Activated naive CD8-positive, alpha-beta T cell treated with anti-CD3 and anti-CD28 coated beads for 36 hours (primary cell): ENCODE measurements at places on chromosomes 1 and 21.

- peak; percentile 70 for DNase-seq
- H3K36me3 ChIP-seq: no peaks in the 10 kb centered on the region
- no peak overlapping the region for H3K4me3 ChIP-seq
- H3K27ac ChIP-seq: no peak overlapping the region
- peaks cover 92% of the 10 kb centered on the region for H3K27me3 ChIP-seq
- H3K4me1 ChIP-seq: peaks cover 33% of the 10 kb centered on the region
Observed at GRCh38 chr1:98048244-98048643, 127.4 kb upstream of the DPYD start.

DNA sequence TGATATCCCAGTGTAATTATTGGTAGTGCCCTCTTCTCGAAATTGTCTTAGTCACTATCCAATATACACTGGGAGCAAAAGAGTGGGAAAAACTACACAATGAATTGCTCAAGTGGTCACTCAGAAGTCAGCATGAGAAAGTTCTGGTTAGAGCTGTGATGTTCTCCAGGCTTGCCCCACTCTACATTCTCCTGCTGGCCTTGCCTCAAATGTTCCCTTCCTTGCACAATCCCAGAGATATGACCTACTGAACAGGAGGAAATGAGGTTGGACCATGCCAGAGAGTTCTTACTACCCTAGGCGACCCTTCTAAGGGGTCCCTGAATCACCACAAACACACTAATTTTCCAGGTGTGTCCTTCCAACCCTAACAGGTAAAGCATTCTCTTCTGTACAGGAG, 40.8 kb downstream of the GLUL start:
- H3K36me3 ChIP-seq: no peaks in the 10 kb centered on the region
- H3K27me3 ChIP-seq: no peaks in the 10 kb centered on the region
- no peak overlapping the region for H3K4me3 ChIP-seq
- no peak overlapping the region for H3K27ac ChIP-seq
- no peak for DNase-seq

- peaks cover 19% of the 10 kb centered on the region for H3K36me3 ChIP-seq
- H3K27ac ChIP-seq: no peak overlapping the region
Observed at GRCh38 chr1:186418503-186418902, 42.4 kb downstream of the PDC start.

- peaks cover 10% of the 10 kb centered on the region for H3K27me3 ChIP-seq
- H3K4me3 ChIP-seq: no peak overlapping the region
- no peak overlapping the region for H3K27ac ChIP-seq
- H3K36me3 ChIP-seq: no peaks in the 10 kb centered on the region
- H3K4me1 ChIP-seq: peaks cover 16% of the 10 kb centered on the region
- no peak for DNase-seq
Observed at GRCh38 chr1:11453742-11454491, 25.0 kb upstream of the DISP3 start.

GRCh38 chr1:93673163-93673829, 8.3 kb downstream of the BCAR3 start:
- no peaks in the 10 kb centered on the region for H3K4me1 ChIP-seq
- no peak for DNase-seq

DNA sequence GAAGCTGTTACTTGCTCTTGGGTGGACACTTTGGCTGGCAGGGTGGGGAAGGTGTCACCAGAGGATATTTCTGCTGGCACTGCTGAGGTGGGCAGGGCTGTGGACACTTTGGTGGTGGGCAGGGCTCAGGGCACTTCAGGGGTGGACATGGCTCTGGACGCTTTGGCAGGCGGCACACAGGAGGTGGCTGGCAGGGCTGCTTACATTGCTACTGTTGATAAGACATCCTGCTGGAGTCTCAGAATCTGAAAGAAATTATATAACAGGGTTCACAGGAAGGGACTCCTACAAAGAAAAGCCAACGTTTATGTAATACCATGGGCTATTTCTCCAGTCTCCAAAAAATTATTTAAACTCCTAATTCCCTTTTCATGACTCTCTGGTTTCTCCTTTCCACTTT, 10.2 kb downstream of the SPRR2G start:
- DNase-seq: no peak
- H3K4me3 ChIP-seq: no peak overlapping the region
- H3K4me1 ChIP-seq: no peaks in the 10 kb centered on the region

GRCh38 chr1:230211436-230212145, 144.6 kb downstream of the GALNT2 start:
- DNase-seq: no peak
- H3K27me3 ChIP-seq: no peaks in the 10 kb centered on the region
- H3K4me3 ChIP-seq: no peak overlapping the region

- no peaks in the 10 kb centered on the region for H3K27me3 ChIP-seq
- H3K36me3 ChIP-seq: peaks cover 14% of the 10 kb centered on the region
- peaks cover 30% of the 10 kb centered on the region for H3K4me1 ChIP-seq
- H3K4me3 ChIP-seq: no peak overlapping the region
- peak overlapping the region; percentile 62 for H3K27ac ChIP-seq
- no peak for DNase-seq
Observed at GRCh38 chr1:151760597-151761385, 2.5 kb downstream of the MRPL9 start.

- peak overlapping the region; percentile 78 for H3K27ac ChIP-seq
- peaks cover 25% of the 10 kb centered on the region for H3K4me1 ChIP-seq
- H3K27me3 ChIP-seq: peaks cover 55% of the 10 kb centered on the region
- no peak for DNase-seq
- peaks cover 26% of the 10 kb centered on the region for H3K36me3 ChIP-seq
- H3K4me3 ChIP-seq: peak overlapping the region; percentile 78
Observed at GRCh38 chr1:65146908-65147423, 1.0 kb upstream of the AK4 start.

DNA sequence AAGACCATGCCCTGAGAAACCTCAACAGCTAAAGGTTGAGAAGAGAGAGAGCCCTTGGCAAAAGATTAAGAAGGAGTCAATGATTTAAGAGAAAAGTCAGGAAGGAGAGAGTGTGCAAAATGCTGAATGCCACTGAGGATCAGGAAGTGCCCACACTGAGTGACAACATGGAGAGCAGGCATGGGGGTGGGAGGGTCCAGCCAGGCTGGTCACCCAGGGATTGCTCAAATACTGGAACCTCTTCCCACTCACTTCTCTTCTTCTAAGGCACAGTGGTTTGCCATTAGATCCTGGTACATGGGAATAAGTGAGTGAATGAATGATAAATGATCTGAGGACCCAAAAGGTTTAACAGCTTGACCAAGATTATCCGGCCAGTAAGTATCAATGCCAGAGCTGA, 11.1 kb downstream of the PRR9 start:
- H3K4me3 ChIP-seq: no peak overlapping the region
- H3K4me1 ChIP-seq: no peaks in the 10 kb centered on the region
- peaks cover 9% of the 10 kb centered on the region for H3K27me3 ChIP-seq
- no peak overlapping the region for H3K27ac ChIP-seq

DNA sequence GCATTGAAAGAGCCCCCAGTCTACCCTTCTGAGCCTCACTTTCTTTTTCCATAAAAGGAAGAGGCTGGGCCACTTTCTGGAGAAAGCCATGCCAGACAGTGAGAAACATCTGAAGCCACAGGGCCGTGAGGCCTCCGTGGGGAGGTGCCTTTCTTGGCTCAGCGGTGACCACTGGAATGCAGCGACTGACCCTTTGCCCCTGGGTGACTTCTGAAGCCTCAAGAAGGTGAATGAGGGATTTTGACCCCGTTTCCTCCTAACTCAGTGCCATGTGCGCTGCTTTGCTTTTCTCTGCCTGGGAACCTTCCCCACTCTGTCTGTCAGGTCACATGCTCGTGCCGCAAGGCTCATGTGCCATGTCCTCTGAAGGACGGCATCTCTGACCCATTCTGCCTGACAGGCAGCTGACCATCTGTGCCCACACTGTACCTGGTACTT, 44.7 kb upstream of the A3GALT2 start:
- H3K27me3 ChIP-seq: no peaks in the 10 kb centered on the region
- no peak for DNase-seq
- no peaks in the 10 kb centered on the region for H3K4me1 ChIP-seq
- H3K27ac ChIP-seq: no peak overlapping the region
- no peaks in the 10 kb centered on the region for H3K36me3 ChIP-seq

DNA sequence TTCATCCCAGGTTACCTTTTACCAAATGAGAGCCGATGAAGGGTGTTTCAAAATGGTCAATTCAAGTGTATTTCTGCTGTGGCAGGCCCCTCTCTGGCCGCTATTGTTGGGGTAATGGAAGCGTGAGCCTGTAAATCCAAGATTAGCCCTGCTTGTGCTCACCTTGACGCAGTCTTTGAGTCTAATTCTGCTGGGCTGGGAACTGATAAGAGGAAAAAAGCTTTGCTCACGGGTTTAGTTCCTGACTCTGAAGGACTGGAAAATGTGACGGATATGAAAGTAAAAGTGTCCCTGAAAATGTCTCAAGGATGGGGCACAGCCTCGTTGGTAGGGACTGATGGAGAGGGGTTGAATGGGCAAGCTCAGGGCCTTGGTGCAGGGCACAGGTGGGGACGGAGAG, 125.9 kb upstream of the GALNT2 start:
- no peak for DNase-seq
- H3K4me1 ChIP-seq: no peaks in the 10 kb centered on the region

DNA sequence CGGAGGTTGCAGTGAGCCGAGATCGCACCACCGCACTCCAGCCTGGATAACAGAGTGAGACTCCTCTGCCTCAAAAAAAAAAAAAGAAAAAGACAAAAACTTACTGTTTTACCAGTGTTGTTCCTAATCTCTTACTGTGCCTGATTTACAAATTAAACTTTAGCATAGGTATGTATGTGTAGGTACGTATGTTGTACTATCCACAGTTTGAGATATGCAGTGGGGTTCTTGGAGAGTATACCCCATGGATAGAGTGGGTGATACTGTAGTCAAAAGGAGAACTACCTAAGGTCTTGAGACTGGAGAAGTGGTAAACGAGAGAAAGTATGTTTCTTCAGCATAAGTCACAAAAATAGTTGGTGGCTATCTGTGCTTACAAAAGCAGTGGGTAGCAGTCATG, 38.6 kb downstream of the RNF11 start:
- H3K4me1 ChIP-seq: no peaks in the 10 kb centered on the region
- no peak overlapping the region for H3K27ac ChIP-seq
- H3K36me3 ChIP-seq: peaks cover 12% of the 10 kb centered on the region

- peaks cover 4% of the 10 kb centered on the region for H3K36me3 ChIP-seq
- H3K27me3 ChIP-seq: peaks cover 80% of the 10 kb centered on the region
- no peak overlapping the region for H3K4me3 ChIP-seq
Observed at GRCh38 chr1:89465201-89465600, 59.4 kb upstream of the LRRC8B start.

- H3K4me1 ChIP-seq: peaks cover 41% of the 10 kb centered on the region
- H3K27me3 ChIP-seq: peaks cover 9% of the 10 kb centered on the region
- peak overlapping the region; percentile 98 for H3K27ac ChIP-seq
- H3K4me3 ChIP-seq: peak overlapping the region; percentile 5
- DNase-seq: peak; percentile 77
- peaks cover 7% of the 10 kb centered on the region for H3K36me3 ChIP-seq
Observed at GRCh38 chr1:223189903-223190724, 47.1 kb upstream of the TLR5 start.

DNA sequence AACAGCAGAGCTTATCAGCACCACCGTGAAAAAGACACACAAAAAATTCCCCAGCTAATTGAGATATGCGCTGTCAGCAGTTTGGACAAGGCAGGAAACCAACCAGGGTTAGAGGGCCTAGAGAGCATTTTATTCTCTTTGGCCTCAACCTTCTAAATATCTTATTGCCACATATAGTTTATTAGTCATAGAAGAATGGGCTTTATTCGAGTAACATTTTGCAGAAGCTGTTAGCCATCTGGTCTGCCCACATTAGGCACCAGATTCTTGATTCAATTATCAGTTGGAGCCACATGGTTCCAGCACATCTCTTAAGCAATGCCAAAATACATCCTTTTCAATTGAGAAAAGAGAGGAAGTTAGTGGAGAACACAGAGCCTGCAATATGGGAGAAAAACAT, 109.9 kb upstream of the CXADR start:
- H3K27me3 ChIP-seq: peaks cover 3% of the 10 kb centered on the region
- no peak overlapping the region for H3K4me3 ChIP-seq
- no peaks in the 10 kb centered on the region for H3K36me3 ChIP-seq
- no peaks in the 10 kb centered on the region for H3K4me1 ChIP-seq
- no peak for DNase-seq

DNA sequence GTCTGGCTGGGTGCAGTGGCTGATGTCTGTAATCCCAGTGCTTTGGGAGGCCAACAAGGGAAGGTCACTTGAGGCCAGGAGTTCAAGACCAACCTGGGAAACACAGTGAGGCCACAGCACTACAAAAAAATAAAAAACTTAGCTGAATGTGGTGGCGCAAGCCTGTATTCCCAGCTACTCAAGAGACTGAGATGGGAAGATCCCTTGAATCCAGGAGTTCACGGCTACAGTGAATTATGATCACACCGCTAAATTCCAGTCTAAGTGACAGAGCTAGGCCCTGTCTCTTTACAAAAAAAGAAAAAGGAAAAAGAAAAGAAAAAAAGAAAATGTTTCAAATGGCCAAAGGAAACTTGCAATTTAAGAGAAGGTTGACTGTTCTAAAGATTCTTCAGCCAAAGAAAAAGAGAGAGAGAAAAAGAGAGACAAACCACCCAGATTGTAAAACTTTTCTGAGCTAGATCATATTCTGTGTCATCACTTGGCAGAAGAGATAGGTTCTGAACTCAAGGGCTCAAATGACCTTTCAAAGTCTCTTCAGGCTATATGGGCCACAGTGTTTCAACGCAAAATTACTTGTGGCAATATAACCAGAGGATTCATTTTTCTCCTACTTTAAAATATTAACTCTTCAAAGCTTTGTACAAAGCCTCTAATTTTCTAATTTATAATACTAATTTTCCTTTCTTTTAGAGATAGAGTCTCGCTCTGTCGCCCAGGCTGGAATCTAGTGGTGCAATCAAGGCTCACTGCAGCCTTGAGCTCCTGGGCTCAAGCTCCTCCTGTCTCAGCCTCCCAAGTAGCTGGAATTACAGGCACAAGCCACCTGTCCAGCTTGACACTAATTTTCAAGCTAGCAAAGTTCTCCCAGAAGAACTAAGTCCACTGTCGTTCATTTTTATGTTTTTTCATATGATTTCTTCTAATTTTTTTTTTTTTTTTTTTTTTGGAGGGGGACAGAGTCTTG, 20.5 kb downstream of the ARID4B start:
- peaks cover 44% of the 10 kb centered on the region for H3K4me1 ChIP-seq
- H3K4me3 ChIP-seq: no peak overlapping the region
- no peaks in the 10 kb centered on the region for H3K27me3 ChIP-seq
- DNase-seq: no peak
- H3K27ac ChIP-seq: peak overlapping the region; percentile 29
- H3K36me3 ChIP-seq: peaks cover 22% of the 10 kb centered on the region

- no peak overlapping the region for H3K27ac ChIP-seq
- peaks cover 25% of the 10 kb centered on the region for H3K36me3 ChIP-seq
- DNase-seq: no peak
- no peaks in the 10 kb centered on the region for H3K27me3 ChIP-seq
Observed at GRCh38 chr1:235784950-235785349, 81.8 kb downstream of the LYST start.

GRCh38 chr1:3618881-3619671, 5.7 kb upstream of the TPRG1L start:
- no peaks in the 10 kb centered on the region for H3K36me3 ChIP-seq
- H3K27me3 ChIP-seq: no peaks in the 10 kb centered on the region
- peak overlapping the region; percentile 34 for H3K4me3 ChIP-seq
- peak overlapping the region; percentile 63 for H3K27ac ChIP-seq
- peaks cover 24% of the 10 kb centered on the region for H3K4me1 ChIP-seq
- DNase-seq: peak; percentile 68

- no peak overlapping the region for H3K4me3 ChIP-seq
- no peak for DNase-seq
- no peaks in the 10 kb centered on the region for H3K36me3 ChIP-seq
- no peaks in the 10 kb centered on the region for H3K4me1 ChIP-seq
Observed at GRCh38 chr21:17472592-17473271, 40.1 kb upstream of the CXADR start.

- no peak overlapping the region for H3K4me3 ChIP-seq
- H3K4me1 ChIP-seq: no peaks in the 10 kb centered on the region
- no peaks in the 10 kb centered on the region for H3K36me3 ChIP-seq
- H3K27me3 ChIP-seq: peaks cover 42% of the 10 kb centered on the region
- DNase-seq: no peak
- no peak overlapping the region for H3K27ac ChIP-seq
Observed at GRCh38 chr1:18007391-18008041, 100.1 kb upstream of the IGSF21 start.
